ENCODE measurements at places on chromosomes 3 and 15.

DNA sequence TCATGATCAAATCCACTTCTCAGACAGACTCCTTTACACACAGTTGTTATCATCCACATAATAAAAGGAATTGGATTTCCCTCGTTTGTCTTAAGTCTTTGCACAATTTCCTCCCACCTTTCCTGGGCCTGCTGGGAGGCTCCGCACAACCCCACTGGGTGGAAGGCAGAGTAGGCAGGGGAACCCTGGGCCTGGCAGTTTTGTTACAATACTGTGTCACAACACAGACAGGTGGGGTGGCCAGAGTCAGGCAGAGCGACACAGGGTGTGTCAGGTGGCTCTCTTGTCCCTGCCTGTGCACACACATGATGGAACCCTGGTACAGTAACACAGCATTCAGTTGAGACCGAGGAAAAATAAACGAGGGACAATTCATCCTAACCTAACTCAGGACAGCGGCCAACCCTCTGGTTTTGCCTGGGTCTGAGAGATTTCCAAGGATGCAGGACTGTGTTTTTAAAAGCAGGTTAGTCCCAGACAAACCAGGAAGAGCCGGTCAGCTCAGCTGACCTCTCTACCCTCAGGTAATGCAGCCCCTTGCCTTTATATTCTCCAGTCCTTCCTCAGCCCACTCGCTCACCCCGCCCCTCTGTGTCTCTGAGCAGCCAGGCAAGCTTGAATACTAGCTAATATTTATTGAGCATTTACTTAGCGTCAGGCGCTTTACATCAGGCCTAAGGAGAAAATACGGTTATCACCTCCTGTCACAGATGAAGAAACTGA lies 8.8 kb upstream of the FAM174B start:
- DNase-seq, result no peak

DNA sequence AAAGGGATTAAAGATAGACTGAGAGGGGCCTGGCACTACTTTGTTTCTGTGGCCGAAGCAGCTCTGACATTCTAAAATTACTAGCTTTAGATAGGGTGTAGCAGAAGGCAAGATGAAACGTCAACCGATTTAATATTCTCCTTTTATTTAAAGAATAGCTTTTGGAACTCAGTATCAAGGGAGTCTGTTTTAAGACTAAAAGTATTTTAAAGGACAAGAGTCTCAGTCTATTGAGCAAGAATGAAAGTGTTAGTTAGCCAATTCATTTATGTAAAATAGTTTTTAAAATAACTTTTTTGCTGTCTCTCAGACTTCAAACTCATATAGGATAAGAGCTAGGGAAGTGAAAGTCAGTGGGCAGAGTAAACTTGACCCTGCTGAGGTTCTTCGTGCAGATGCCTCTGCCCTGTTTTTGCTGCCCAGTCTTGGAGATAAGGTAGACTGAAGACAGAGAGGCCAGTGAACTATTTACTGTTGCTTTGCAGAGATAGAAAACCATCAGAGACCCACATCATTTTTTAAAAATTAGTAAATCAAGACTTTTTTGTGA lies 1090.9 kb downstream of the ROBO2 start:
- DNase-seq, result no peak

DNA sequence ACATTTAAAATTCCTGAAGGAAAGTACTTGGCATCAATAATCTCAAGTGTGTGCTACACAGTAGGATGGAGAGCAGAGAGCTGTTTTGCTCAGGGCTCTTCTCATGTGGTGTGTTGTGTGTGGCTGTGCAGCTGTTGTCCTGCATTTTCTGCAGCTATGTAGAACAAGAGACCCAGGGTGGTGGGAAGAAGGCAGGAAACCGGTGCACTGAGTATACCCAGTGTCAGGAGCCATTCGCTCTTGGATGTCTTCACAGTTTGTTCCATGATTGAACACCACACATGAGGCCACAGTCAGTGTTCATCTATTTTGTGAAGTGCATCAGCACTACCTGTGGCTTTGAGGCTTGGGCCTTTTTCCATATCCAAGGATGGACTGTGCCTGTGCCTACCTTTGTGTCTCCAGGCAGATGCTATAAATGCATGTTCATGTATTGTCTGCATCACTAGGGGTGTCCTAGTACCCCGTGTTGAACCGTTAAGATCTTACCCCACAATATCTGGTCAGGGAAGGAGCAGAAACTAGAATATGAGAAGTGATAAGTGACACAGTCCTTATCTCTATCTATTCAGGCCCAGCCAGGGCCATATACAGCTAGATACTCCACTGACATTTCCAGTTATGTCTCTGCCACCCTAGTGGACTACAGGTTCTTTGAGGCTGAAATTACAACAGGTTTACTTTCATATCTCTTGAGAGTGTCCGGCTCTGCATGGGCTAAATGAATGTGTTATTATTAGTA lies 194.3 kb downstream of the NR2F2 start:
- no peak for DNase-seq

GRCh38 chr15:72474912-72475628 lies 940 bp downstream of the ARIH1 start:
- DNase-seq, result peak; percentile 67

DNA sequence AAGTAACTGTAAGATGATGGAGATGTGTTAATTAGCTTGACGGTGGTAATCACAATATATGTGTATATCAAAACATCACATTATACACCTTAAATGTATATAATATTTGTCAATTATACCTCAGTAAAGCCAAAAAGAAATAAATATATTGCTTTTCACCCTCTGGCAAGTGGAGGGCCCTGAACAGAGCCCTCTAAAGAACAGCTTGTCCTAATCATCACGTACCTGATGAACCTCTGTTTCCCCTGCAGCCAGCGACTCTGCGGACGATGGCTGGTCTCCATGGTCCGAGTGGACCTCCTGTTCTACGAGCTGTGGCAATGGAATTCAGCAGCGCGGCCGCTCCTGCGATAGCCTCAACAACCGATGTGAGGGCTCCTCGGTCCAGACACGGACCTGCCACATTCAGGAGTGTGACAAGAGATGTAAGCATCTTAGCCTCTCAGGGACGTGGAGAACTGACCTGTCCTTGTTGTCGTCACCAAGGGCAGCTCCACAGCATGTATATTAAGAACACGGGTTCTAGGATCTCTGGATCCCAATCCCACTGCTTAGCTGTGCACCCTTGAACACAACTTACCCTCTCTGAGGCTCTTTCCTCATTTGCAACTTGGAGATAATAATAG lies 6.3 kb downstream of the THBS1 start:
- DNase-seq, result no peak

DNA sequence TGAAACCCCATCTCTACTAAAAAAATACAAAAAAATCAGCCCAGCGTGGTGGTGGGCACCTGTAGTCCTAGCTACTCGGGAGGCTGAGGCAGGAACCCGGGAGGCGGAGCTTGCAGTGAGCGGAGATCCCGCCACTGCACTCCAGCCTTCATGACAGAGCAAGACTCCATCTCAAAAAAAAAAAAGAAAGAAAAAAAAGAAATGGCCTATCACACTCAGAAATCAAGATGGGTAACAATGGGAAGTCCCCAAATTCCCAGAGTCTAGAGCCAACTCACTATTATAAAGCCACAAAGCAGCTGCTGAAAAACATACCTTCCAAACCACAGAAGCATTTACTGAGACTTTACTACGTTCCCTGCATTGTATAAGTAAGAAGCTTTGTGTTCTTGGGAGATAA lies 7.5 kb downstream of the HDGFL3 start:
- DNase-seq, result no peak

DNA sequence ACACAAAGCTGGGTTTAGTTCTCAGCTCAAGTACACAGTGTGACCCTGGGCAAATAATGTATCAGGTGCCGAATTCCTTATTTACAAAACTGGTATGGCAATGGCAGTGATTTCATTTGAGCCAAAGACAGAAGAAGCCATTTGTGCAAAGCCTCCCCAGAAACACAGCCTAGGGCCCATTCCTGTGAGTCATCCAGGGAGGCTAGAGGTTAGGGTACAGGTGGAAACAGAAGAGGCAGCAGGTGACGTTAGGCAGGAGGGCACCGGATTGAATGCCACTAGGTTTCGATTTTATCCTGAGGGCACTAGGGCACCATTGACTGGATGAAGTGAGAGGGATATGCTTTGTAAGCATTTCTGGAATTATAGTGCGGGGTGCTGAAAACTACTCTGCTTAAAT lies 766.9 kb upstream of the NR2F2 start:
- DNase-seq, result no peak

DNA sequence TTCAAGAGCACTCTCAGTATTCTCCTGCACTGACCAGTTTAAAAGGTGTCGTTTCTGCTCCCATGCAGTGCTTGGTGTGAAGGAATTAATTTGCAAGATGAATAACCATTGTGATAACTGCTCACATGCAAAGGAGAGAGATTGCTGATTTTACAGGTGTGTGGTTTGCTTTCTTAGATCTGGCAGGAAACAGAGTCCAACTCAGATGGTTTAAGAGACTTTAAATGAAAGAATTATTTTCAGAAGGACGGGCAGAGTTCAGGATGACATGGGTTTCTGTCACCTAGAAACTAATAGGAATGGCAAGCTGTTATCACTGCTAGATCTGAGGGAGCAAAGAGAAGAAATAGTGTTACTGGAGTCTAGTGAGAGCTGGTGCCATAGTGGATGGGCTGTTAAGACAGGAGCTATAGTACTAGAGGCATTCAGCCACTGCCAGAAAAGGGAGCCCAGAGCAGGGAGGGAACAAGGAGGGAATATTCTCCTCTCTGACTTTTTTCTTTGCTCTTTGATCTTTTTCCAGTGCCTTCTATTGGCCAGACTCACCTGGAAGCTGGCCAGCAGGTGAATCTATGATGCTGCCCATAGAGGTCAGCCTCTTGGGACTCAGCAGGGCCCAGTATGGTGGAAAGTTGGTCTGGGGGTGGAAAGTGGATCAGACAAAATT lies 14.9 kb downstream of the ATXN7 start:
- no peak for DNase-seq

- no peak for DNase-seq
These were observed 7.5 kb downstream of the SETD2 start for GRCh38 chr3:47156396-47156795.
